ENCODE measurements at places on chromosomes 11 and 22.

GRCh38 chr22:39871008-39871798 is 22.4 kb downstream of the ENTHD1 start:
- no peak for DNase-seq

DNA sequence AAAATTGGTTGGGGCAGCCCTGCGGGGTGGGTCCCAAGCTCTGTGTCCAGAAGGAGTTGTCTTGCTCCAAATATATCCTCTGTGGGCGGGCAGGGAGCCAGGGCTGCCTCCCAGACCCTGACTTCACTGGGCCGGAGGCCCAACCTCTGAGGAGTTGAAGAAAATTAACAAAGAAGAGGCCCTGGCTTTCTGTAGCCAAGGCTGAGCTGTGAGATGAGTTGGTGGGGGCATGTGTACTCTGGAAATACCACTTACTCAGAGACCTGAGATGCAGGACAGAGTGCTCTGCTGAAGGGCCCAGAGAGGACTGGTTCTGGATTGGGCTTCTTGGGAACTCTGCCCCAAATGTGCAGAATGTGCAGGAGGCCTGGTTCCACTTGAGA is 96.3 kb downstream of the SWAP70 start:
- peak; percentile 68 for DNase-seq

GRCh38 chr22:31222736-31223135 is 10.6 kb downstream of the LIMK2 start:
- DNase-seq, result no peak

DNA sequence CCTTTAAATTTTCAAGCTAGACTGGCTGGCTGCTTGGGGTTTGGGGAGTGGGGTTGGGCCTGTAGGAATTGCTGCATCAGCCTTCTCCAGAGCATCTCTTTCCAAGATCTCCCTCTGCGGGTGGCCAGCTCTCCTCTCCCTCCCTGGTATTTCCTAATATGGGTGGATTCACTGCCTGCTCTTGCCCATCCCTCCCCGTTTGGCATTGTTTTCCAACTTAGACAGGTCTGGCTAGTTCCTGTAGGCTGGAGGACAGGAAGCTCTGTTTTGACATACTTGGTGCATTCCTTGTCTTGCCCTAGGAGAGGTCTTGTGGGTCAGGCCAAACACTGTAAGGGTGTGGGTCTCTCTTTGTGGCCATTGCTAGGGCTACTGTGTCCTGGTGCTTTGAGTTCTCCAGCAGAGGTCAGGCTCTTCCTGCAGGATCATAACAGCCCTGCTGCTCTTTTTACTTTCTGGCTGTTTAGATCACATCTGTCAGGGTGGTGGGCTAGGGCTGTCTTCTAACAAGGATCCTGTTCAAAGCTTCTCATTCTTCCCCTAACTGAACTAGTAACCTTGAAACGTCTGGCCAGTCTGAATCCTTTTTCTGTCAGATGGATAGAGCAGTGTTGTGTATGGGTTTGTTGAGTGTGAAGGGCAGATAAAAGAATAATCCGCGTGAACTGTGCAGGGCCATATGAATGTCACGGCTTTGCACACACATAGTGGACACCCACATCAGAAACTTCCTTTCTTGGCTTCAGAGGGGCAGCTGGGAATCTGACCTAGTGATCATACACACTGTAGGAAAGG is 18.3 kb upstream of the MICALL1 start:
- peak; percentile 79 for DNase-seq

All from breast epithelium (tissue), 4 donors.